Renal cortical epithelial cell (primary cell): ENCODE measurements at places on chromosomes 11 and 22. TPM values are rescaled to one million over a fixed set of nuclear protein-coding genes. Genes with fewer than 3 reads are reported as not detected.

Gene RFPL3
- total RNA-seq = not detected in 2 replicates

Gene MRGPRX4
- total RNA-seq = not detected in 2 replicates

Gene MS4A7
- not detected in 2 replicates for total RNA-seq

Gene SCN2B
- total RNA-seq = 0.35 and 1.2 TPM in 2 replicates

Gene CASP12
- not detected in 2 replicates for total RNA-seq

Gene ZNRD2
- 33.8 and 53.1 TPM in 2 replicates for total RNA-seq

Gene TTC17
- total RNA-seq = 53.0 and 109 TPM in 2 replicates

Gene SPI1
- total RNA-seq = not detected in 2 replicates

Gene ANGPTL5
- not detected in 2 replicates for total RNA-seq

Gene RIMBP3C
- total RNA-seq = under 0.01 and 0.17 TPM in 2 replicates

Gene MYOD1
- total RNA-seq = not detected in 2 replicates

Gene MS4A4A
- not detected in 2 replicates for total RNA-seq

Gene PRODH
- total RNA-seq = 1.9 and 4.3 TPM in 2 replicates

Gene LGALS12
- total RNA-seq = not detected in 2 replicates

Gene MS4A3
- total RNA-seq = not detected in 2 replicates

Gene CCDC34
- 4.0 and 5.0 TPM in 2 replicates for total RNA-seq

Gene SOX10
- not detected in 2 replicates for total RNA-seq

Gene GAB4
- not detected in 2 replicates for total RNA-seq

Gene TRIM6
- total RNA-seq = 10.4 and 19.5 TPM in 2 replicates

Gene TMEM191C
- 0.17 and 0.35 TPM in 2 replicates for total RNA-seq
